ENCODE measurements at places on chromosomes 16 and 17.

DNA sequence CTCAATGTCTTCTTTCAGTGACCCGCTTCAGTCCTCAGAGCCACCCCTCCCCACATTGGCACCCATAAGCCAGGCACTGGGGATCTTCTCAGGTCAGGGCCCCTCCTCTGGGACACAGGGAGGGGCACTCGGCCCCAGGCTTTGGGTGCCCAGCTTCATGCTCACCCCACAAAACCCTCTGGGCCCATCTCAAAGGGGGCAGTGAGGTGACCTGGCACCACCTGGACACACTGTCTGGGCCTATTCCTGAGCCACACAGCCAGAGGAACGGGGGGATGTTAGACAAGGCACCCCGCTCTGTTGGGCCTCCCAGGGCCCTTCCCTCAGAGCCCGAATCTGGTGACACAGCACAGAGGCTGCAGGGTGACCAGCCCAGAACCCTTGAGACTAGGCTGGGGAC is 36.1 kb downstream of the TNFRSF13B start:
- DNase-seq, result no peak

GRCh38 chr17:17154556-17154955 is 51.6 kb downstream of the PLD6 start:
- no peak for DNase-seq

DNA sequence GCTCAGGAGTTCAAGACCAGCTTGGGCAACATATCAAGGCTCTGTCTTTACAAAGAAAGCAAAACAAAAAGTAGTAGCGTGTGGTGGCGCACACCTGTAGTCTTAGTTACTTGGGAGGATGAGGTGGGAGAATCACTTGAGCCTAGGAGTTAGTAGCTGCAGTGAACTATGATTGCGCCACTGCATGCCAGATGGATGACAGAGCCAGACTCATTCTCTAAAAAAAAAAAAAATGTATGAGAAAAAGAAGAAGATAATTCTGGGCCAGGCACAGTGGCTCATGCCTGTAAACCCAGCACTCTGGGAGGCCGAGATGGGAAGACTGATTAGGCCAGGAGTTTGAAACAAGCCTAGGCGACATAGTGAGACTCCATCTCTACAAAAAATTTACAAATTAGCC is 28.5 kb downstream of the STAT5B start:
- DNase-seq, result no peak

DNA sequence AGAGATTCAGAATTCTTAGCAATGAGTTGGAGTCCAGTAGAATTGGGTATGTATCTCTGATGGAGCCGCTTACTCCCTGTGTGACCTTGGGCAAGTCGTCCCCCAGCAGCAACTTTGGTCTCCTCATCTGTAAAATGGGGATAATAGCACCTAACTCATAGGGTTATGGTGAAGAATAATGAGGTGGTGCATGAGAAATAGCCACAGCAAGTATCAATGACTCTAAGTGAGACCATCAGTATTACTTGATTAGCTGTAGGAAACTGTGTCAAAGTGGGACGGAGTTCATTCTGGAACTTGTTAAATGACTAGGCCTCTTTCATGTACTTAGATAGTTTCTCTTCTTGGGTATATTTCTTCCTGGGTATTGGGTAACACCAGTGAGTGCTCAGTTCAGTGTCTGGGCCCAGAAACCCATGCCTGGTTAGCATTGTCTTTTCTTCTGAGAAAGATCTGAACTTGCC is 6.4 kb downstream of the PRKCB start:
- no peak for DNase-seq

Data from GDM1 (cell line).